ENCODE measurements at places on chromosomes 7 and 10.

DNA sequence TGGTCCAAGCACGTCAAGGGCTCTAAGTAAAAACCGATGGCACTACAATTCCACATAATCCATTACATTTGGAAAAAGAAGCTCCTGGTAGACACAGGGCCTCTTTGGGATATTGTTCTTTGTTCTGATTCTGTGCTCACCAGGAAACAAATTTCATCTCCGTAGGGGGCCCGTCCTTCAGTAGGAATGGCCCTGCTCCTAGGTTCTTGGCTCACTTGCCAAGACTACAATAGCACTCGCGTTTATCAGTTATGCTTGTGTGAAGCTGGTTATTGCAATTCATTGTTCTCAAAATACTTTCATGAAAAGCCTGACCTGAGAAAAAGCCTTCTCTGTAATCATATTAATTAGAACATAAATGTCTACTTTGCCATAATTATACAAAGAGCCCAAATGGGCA lies 10.3 kb upstream of the ZC3HAV1L start:
- DNase-seq, result no peak

- no peak for DNase-seq
Measured at GRCh38 chr7:27771111-27771510, 31.1 kb downstream of the TAX1BP1 start.

- DNase-seq, result no peak
Measured at GRCh38 chr7:140593672-140593982, 47.0 kb downstream of the DENND2A start.

DNA sequence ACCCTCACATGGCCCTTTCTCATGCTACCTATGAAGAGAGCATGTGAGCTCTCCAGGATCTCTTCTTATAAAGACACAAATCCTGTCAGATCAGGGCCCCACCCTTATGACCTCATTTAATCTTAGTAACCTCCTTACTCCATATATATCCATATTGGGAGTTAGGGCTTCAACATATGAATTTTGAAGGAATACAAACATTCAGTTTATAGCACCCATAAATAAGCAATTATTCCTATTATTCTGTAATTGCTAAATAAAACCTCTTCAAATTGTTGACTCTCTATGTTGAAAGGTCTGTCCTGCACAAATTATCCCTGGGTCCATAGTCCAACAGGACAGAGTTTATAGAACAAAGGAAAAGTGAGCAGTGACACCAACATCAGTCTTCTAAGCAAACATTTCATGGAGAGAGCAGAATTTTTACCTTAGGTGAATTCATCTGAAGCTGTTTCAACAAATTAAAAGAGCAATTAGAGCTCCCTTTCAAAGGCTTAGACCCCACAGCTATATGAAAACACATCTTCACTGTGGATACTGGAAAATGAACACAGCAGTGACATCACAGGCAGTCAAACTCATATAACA lies 12.2 kb downstream of the DOCK4 start:
- DNase-seq, result no peak

DNA sequence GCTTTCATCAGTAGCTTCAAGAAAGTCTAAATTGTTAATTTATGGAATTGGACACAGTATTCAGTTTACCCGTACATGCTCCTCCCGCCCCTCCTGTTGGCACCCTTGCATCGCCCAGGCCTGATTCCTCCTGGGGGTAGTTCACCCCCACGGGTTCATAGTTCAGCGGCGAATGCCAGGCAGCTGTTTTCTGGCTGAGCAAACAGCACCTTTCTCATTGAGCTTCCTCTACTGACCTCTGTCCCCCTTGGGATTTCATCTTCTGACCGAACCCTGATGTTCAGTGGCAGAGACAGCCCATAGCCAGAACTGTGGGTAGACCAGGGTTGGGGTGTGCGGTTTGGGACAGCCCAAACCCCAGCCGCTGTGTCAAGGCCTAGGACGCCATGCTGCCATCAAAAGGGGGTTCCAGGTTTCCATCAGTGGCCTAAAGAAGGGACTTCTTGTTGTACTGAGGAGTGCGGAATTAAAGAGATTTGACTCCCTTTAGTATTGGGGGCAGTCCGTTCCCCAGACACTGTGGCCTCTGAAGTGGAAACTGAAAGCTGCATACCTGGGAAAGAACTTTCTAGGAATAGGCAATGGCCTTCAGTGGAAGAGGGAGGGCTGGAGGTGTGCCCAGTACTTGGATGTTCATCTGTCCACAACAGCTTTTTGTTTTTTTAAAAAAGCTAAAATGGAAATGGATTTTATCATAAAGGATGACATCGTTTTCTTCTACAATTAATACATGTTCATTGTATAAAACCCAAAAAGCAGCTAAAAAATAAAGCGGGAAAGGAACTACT lies 19.0 kb downstream of the MDH2 start:
- DNase-seq, result no peak

GRCh38 chr7:14073988-14074387 lies 84.5 kb upstream of the ETV1 start:
- no peak for DNase-seq

Measured in glutamatergic neuron (in vitro differentiated cells).